ENCODE measurements at places on chromosomes 5 and 9.

GRCh38 chr9:109730228-109730627 is 49.8 kb upstream of the PALM2AKAP2 start:
- DNase-seq, result no peak

GRCh38 chr9:89021154-89021803 is 30.0 kb downstream of the S1PR3 start:
- no peak for DNase-seq

DNA sequence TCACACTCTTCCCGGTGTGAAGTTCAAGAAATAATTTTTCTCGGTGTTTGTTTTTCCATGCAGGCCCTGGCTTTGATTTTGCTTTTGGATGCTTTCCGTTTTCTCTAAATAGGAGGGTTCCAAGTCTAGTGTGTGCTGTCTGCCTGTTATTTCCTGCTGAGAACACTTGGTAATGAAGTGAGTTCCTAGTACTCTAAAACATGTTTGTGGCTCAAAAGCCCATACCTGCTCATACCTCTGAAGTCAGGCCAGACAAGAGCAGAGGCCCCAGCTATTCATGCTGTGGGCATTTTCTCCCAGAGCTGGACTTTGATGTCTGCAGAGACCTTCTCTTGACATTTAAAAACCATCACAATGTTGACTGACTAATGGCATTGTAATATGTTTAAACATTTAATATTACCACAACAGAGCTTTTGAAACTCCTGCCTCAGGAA is 211.2 kb downstream of the GOLPH3 start:
- no peak for DNase-seq

DNA sequence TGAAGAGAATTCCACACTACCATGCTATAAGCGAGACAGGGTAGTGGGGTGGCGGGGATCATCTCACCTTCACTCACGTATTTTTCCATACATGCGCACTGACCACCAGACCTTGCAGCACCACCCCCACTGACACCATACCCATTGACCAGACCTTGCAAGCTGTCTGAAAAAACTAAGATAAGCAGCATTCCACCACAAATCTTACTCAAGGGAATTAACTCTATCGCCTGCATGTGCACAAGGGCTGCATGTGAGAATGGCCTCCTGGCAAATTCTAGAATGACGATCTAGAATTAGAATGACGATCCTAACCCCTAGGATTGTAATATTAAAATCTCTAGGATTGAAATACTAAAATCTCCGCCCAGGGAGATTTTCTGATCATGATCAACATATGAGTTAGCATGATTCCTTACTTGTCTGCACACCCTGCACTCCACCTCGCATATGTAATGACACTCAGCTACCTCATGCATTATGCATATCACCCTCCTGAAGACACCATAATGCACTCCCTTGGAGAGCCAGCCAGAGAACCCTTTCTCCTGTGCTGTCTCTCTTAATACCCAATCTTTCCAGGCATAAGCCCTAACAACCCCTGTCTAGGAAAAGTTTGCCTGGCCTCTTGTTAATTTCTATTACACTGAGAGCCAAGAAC is 11.7 kb downstream of the SOX30 start:
- DNase-seq, result no peak

DNA sequence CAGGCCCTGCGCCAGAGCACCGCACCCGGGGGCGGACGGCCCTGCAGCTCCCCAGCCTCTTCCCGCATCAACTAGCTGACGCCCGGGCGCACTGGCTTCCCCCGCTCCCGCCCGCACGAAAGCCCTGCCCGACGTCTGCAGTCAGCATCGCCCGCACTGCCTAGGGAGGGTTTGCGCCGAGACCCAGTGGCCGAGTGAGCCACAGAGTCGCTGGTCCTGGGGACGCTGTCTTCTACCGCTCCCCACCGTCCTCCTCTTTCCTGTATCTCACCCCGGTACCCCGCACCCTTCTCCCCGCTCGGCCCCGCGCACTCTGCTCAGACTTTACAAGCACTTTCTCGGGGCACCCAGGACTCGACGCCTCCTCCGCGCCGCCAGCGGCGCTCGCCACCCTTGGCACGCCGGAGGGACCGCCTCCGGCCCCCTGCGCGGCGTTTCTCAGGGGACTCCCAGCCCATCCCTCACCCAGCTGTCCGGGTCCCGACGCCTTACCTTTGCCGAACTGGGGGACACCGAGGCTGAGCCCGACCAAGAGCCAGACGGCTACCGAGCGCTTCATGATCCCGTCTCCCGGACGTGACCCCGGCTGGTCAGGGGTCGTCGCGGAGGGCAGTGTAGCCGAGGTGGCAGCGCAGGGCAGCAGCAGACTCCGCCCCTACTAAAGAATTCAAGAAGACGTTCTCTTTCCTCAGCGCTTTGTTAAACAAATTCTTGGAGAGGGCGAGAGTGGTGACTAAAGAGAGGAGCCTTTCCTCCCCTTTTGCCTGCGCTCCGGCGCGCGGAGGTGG is 670 bp downstream of the EDIL3 start:
- DNase-seq, result no peak

DNA sequence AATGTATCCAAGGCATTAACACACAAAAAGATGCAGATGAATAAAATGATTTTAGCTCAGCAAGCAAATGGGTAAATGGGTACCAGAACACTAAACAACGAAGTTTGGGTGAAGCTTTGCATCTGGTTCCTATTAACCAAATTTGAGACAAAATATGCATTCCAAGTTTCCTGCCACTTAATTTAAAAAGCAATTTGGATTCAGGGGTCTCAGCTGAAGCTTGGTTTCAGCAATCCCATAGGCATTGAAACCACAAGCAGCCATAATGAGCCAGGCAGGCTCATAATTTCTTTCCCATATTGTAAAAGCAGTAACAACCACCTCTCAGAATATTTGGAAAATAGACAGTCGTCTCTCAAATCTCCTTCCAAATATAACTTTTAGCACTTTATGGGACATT is 138.9 kb downstream of the NXNL2 start:
- DNase-seq, result no peak

- no peak for DNase-seq
Measured at GRCh38 chr9:128245421-128246151, 30.2 kb downstream of the GOLGA2 start.

- no peak for DNase-seq
Measured at GRCh38 chr5:149765932-149766331, 35.8 kb downstream of the PPARGC1B start.
